ENCODE measurements at places on chromosomes 6 and 20.

DNA sequence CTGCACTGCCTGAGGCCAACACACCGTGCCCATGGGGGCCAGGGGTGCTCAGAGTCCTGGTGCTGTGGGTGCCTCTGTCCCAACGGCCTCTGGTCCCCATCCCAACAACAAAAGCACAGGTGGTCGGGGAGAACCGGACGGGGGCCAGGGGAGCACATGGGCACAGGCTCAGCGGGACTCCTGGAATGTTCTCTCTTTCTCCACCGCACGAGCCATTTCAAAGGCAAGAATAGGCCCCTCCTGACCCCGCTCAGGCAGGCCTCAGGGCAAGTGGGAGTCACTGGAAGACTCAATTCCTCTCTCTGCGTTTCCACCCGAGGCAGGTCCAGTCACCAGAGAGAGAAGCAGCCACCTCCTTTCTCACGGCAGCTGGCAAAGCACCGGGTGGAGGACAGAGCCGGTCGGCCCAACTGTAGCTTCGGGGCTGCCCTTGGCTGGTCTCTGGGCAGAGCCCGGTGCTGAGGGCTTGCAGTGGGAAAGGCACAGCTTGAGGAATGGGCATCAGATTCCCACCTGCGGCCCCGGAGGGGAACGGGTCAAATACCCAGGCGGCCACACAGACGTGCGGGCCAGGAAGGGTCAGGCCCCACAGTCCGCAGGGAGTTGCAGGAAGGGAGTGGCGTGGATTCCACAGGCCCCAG, 55.2 kb downstream of the KCNQ2 start:
- no peak for DNase-seq

DNA sequence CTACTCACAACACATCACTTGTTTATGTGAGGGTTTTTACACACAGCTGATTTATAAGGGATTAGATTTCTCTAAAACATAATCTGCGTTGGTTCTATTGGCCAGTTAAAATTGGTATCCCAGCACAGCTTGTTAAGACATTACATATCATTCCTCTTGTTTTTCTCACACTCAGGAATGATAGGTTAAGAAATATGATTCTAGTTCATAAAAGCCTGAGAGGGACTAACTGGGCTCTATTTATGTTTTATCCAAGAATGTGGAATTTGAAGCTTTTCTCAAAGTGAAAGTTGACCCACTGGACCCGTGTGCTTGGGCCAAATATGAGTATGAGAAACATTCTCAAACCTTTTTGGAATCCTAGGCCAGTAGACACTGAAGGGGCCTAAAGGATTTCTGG, 117.3 kb downstream of the TMEM170B start:
- DNase-seq: no peak

- no peak for DNase-seq
These were observed 338.5 kb downstream of the HACE1 start for GRCh38 chr6:104521176-104521575.

GRCh38 chr6:80003826-80004172, 650 bp upstream of the TTK start:
- DNase-seq: no peak

DNA sequence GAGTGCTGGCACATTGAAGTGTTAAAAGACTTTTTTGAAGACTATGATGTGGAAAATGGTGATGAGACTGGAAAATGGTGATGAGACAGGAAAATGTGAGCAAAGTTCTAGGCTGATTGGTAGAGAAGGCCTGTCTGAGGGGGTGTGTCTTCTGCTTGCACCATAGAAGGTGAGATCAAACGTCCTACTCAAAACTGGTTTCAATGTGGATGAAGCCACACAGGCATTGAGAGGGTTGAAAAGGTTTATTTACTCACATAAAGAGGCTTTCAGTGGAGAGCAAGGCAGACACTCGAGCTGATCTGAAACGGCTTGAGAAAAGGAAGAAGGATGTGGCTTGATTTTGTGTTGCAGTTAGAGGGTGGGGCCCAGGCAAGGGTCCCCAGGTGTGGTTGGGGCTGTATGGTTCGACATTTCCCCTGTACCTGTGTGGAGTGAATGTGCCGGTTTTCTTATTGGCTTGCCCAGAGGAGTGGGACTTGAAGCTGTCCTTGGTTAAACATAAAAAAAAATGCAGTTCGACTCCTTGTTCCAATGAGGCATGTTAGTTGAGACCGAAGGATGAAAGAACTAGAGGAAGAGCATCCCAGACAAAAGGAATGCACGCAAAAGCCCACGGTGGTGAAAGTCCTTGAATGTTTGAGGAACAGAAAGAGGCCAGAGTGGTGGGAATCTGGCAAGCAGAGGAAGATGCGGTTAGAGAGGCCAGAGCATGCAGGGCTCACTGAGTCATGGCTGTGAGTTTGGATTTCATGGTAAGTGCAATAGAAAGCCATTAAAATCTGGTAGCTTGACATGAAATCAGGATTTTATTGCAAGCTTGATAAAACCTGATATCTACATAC, 172.3 kb downstream of the EPM2A start:
- DNase-seq: no peak

DNA sequence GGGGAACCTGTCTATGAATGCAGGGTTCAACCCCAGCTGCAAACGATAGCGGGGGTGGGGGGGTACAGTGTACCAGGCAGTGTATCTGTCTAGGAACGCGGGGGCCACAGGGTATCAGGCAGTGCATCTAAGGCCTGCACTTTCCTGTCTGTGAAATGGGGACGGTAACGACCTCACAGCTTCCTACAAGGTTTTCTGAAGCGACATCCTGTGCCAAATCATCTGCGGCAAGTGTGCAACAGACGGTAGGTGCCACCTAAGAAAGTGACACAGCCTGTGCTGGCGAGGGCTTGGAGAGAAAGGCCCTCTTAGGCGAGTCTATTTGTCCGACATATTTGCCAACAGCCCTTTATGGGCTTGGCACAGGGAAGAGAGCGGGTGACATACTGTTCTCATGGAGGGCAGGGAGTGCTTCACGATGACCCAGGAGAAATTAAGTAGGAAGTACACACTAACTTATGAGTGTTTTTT, 3.8 kb downstream of the DIDO1 start:
- no peak for DNase-seq

- DNase-seq: no peak
These were observed 373.8 kb upstream of the JAG1 start for GRCh38 chr20:11047559-11047958.

DNA sequence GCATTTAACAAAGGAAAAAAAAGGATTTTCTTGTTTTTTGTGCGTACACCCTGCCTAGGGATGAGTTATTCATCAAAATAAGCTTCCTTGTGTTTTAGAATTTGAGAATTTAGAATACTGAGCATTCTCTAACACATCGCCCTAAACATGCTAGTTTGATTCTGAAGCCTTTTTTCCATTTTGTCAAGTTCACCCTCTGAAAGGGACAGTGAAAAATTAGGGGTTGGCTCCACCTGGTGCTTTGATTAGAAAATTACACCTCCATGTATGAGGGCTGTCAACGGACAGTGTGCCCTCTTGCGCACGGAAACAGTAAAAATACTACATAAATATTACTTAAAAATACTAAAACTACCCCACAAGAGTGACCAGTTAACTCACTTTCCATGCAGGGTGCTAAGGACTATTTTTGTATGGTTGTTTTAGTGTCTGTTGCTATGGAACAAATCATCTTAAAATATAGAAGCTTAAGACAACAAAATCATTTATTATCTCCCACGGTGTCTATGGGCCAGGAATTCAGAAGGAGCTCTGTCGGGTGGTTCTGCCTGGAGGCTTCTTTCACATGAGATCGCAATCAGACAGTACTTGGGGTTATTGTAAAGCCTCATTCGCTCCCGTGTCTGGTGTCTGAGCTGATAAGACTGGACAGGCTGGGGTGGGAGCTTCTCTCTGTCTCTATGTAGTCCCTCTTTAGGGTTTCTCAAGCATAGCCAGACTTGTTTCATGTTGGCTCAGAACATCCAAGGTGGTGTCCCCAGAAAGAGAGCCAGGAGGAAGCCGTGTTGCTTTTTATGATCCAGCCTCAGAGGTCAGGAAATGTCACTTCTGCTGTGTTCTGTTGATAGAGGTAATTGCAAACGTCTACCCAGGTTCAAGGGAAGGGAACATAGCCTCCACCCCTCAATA, 41.1 kb upstream of the TMEM170B start:
- DNase-seq: peak; percentile 57

DNA sequence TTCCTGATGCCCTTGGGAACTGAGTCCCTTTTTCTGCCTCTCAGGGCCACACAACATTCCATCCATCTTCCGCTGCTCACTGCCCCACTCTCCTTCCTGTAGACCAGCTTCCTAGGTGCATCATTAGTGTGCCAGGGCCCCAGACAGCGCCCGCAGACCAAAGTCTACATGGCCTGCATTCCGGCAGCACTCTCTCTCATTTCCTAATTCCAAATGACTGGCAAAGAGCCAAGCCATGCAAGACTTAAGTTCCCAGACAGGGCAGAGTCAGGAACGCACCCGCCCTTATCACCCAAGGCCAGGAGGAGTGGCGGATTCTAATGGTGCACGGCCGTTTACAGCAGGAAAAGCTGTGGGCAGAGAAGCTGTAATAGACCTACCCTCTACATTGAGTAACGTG, 159.8 kb upstream of the ARID1B start:
- DNase-seq: no peak

DNA sequence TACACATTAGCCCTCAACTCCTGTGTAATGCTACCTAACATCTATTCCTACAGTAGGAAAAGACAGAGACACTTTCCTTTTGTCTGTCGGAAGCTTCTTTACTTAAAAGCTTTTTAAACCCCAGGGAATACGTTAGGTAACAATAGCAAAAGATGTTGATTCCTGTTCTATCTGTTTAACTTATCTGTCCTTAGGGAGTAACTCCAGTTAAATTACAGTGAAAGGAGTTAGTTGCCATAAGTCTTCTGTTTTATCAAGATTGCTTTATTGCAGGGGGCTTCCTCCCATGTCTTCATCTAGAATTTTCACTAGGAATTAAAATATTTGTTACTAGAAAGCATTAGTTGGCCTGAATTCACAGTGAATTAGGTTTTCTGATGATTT, 26.2 kb downstream of the TOP1 start:
- no peak for DNase-seq

DNA sequence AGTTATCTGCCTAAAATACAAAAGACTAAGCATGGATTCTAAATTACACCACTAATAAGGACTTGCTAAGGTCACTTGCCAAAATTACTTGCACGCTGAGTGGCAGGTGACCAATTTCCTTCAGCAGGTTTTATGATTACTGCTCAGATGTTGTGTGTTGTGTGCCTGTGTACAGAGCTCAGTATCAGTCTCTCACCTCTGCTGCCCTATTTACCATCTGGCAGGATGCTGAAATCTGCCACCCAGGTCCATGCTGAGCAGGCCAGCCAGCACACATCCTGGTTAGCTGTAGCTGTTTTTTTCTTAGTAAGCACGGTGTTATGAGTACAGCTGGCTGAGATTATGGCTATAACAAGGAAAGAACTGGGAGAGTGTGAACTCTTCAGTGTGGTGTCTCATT, 34.0 kb downstream of the ELOVL4 start:
- no peak for DNase-seq

- DNase-seq: no peak
These were observed 10.9 kb upstream of the PKIG start for GRCh38 chr20:44571362-44571988.

GRCh38 chr6:118317581-118318563, 230.2 kb upstream of the PLN start:
- DNase-seq: no peak

DNA sequence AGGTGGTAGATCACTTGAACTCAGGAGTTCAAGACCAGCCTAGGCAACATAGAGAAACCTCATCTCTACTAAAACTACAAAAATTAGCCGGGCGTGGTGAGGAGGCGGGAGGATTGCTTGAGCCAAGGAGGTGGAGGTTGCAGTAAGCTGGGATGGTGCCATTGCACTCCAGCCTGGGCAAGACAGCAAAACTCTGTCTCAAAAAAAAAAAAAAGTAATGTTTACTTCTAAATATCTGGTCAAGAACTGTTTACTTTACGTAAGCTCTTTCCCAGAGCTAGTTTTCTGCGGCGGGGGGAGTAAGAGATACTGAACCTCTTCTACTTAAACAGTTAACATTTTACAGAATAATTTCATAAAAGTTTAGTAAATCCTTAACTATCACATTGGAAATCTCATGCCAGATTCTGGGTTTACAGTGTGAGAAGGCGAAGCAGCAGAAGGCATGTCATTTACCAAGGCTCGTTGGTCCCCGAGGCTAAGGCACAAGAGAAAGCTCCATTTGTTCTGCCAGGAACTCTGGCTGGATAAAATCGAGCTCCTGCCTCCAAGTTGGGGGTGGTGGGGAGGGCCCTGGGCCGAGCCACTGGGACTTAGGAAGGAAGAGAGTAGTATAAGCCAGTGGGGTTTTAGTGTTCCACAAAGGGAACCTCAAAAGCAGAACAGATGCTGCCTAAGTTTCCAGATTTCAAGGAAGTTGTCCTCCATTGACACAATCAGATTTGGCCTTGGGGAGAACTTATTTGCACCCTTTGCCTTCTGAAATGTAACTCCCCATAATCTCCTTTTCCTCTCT, 41.7 kb downstream of the ARFGEF2 start:
- DNase-seq: no peak

DNA sequence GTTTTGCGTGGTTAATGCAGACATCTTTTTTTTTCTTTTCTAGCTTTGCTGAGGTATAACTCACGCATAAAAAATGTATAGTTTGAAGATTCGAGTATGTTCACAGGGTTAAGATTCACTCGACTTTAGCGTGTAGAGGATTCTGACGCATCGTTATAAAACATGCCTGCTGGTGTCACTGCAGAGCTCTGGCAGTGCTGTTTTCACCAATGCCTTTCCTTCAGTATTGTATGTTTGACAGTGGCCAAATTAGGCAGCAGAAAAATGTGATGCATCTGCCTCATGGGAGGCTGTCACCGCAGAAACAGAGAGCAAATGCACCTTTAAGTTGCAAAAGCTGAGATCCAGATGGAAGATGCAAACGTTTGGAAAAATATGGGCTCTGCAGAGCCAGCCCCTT, 18.0 kb upstream of the SIRPB2 start:
- DNase-seq: no peak

GRCh38 chr20:7497985-7498384, 442.3 kb downstream of the HAO1 start:
- no peak for DNase-seq

DNA sequence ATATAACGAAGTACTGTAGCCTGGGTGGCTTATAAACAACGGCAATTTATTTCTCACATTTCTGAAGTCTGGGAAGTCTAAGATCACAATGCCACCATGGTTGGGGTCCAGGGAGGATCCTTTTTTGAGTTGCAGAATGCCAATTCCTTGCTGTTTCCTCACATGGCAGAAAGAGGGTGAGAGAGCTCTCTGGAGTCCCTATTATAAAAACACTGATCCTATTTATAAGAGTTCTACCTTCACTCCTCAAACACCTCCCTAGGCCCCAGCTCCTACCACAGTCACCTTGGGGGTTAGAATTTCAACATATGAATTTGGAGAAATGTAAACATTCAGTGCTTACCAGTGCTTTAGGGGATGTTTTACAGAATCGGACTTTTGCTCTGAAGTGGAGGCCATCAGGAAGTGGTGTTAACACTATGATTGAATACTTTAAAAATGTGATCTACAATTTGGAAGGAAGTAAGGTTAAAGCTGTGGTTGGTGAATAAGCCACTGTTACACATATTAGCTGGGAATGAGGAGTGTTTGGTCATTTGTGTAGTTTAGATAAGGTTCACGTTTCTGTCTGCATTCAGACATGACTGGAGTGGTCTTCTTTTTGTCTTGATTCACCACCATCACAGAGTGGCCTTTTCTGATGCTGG, 79.9 kb upstream of the SPTLC3 start:
- no peak for DNase-seq

GRCh38 chr20:50516180-50516934, 6.2 kb downstream of the PTPN1 start:
- no peak for DNase-seq

All from T1000 (cell line).